Caco-2 (cell line): ENCODE measurements at places on chromosomes 11 and 22. TPM values are rescaled to one million over a fixed set of nuclear protein-coding genes. Genes with fewer than 3 reads are reported as not detected.

NRGN gene
- total RNA-seq = 5.7 and 7.8 TPM in 2 replicates

OR51E2 gene
- not detected in 2 replicates for total RNA-seq

CAPN5 gene
- 18.8 and 21.2 TPM in 2 replicates for total RNA-seq

PVALB gene
- total RNA-seq = not detected in 2 replicates

MUC2 gene
- 0.05 and 0.35 TPM in 2 replicates for total RNA-seq

ADAMTS15 gene
- total RNA-seq = 0.12 and 0.20 TPM in 2 replicates

- DNase-seq = no peak
- no peaks in the 10 kb centered on the region for H3K4me1 ChIP-seq
- H3K27me3 ChIP-seq = no peaks in the 10 kb centered on the region
- H3K27ac ChIP-seq = no peak overlapping the region
- no peaks in the 10 kb centered on the region; the same call in 1 of the 2 replicates for H3K36me3 ChIP-seq
Observed at GRCh38 chr22:40329466-40329865, 16.8 kb upstream of the ADSL start.

DNA sequence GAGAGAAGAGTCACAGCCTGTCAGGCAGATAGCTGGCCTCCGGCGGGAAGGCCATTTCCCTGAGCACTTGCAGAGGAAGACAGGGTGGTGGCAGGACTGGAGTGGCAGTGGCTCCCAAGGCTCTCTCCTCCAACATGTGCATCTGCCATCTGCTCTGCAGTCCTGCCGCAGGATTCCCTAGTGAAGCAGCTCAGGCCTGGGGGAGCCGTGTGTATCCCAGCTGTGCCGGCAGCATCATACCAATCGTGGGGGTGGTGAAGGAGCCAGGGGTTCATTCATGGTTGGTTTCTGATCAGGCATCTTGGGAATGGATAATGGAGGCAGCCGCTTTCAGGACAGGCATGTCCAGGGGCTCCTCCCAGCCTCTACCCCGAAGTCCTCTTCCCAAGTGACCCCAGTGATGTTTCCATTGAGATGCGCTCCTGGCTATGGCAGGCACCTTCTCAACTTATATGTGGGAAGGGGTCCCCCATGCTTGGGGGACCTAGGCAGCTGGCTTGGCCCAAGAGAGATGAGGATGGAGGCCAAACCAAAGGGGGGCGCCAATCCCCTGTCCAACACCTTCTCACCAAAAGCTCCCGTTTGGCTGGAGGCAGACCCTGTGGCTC, 6.1 kb downstream of the TAGLN start:
- no peak overlapping the region for H3K4me3 ChIP-seq
- H3K36me3 ChIP-seq = no peaks in the 10 kb centered on the region
- peaks cover 5% of the 10 kb centered on the region for H3K4me1 ChIP-seq
